ENCODE measurements at places on chromosomes 2 and 18.

DNA sequence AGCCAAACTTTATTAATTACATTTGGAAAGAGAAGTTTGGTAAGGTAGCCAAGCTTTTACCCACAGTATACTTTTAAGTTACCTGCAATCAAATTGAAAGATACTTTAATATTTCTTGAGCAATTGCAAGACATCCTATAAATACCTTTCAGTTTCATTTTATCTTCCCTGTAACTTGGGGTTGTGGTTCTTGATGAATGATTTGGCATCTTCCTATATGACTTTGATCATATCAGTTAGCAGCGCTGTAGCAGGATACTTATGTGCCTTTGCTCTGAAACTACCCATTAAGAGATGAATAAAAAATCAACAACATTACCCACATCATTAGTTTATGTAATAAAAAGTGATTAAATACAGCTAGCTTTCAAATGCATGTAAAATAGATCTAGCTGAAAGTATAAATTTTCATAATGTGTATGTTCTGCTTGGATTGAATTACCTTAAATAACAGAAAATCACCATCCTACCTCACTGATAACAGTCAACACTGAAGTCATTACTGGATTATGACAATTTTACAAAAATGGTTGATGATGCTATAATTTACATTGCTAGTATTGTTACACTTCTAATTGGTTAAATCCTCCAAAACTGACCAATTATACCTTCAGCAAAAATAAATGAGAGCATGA lies 50.4 kb downstream of the MMADHC start:
- DNase-seq: no peak

GRCh38 chr2:232438091-232438490 lies 17.9 kb upstream of the ALPI start:
- no peak for DNase-seq

DNA sequence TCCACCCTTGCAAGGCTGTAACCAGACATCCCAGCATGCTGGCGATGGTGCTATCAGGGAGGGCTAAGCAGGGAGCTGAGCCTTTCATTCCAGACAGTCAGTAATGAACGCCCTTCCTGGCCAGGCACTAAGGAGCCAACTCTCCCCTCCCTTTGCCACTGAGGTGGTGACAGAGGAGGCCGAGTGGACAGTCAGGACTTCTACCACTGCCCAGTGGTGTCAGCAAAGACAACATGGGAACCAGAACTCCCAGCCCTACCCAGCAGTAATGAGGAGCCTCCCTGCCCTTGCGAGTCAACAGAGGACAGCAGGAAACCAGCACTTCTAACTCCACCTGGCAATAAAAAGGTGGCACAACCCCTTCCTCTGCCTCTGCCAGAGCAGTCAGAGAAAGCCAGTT lies 68.6 kb downstream of the ZAP70 start:
- no peak for DNase-seq

GRCh38 chr18:56028514-56028913 lies 440.5 kb upstream of the TCF4 start:
- DNase-seq: no peak

GRCh38 chr18:40529478-40529877 lies 1425.6 kb upstream of the PIK3C3 start:
- no peak for DNase-seq

DNA sequence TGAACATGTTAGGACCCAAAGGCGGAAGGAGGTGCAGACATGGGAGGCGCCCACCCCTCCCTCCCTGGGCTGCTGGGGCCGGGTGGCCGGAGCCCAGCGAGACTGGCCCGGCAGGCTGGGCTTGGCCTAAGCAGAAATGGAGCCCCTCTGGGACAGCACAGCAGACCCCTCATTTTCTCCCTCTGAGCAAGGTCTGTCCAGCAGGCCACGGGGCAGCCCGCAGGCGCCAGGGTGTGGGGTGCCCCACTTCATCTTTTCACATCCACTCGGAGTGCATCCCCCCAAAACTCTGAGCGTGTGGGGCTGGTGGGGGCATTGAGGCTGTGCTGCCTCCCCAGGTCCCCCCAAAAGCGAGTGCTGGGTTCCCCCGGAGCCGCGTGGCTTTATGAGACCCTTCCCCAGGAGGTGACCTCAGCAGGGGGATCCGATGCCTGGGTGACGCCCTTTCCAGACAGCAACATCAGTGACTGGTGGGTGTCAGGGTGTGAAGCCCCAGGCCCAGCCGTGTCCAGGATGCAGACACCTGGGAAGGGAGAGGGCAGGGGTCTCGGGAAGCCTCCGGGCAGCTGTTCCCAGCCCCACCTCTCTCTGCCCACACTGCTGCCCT lies 36.7 kb upstream of the GPC1 start:
- no peak for DNase-seq

DNA sequence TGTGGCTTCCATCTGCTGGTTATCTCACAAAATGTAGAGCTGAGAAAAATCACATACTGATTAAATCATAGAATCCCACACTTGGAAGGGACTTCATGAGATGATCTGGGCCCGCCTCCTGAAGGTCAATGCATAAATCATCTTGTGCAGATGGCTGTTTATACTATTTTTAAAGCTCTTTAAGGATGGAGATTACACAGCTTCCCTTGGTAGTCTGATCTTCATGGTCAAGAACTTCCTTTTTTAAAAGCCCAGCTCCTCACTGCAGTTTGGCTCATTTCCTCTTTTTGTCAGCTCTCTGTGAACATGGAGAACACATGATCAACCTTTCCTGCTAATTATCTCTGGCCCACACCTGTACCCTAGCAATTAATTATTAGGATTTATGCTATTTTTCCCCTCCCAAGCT lies 25.9 kb downstream of the GCG start:
- DNase-seq: no peak

DNA sequence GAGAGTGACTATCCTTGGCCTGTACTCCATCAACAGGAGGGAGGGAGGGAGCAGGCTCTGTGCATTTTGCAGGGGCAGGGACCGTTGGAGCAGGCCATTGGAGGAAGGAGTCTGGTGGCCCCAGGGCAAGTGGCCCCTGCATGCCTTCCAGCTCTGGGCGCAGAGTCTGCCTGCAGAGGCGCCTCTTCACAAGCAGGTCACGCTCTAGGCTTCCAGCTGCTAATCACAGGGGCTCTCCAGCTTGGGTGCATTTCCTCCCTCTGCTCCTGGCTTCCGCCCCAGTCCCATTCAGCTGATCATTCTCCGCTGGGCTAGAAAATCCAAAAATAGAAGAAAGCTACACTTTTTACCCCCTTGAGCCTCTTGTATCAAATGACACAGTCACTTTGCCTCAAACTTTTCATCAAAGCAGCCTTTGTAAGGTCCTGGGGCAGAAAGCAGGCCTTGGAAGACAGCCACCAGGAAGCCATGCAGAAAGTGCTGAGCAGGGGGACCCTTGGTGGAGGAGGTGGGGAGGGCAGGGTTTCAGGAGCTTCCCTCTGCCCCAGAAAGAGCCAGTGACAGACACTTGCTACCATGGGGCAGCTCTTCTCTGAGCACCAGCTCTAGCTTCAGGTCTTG lies 11.3 kb downstream of the TMEM247 start:
- no peak for DNase-seq

GRCh38 chr2:132519566-132519965 lies 103.0 kb downstream of the GPR39 start:
- DNase-seq: no peak

- DNase-seq: no peak
These were observed 311.4 kb upstream of the NCKAP5 start for GRCh38 chr2:133879703-133880102.

DNA sequence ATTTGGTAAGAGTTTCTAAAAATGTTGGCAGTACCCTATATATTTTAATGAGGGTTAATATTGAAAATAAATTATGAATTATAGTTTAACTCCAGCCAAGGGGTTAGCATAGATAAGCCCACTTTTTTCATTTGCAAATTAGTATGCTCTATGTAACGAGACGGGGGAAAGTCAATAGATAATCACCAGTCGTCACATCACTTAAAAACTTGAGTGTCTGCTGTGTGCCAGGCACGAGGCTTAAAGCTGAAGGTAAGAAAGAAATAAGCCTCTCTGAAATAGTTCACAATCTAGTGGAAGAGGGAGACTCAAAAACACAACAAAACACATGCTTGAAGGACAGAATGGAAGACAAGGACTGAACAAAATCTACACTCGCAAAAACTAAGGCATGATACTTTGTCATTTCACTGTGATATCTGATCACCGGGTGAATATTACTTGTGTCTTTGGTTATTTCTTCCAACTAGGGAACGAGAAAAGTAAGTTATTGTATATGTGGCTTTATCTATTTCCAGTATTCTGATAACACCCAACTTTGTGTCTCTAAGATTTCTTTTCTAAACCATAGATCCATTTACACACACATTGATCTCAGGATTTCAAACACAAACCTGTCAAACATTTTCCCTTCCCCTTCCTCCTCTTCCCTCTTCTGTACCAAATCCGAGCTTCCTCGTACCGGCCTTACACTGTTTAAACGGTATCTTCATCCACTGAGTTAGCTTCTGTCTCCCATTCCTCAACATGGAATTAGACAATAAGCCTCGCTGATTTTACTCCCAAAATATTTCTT lies 199.1 kb downstream of the PIEZO2 start:
- no peak for DNase-seq

- DNase-seq: no peak
These were observed 671.1 kb downstream of the RNF144A start for GRCh38 chr2:7588295-7588694.

DNA sequence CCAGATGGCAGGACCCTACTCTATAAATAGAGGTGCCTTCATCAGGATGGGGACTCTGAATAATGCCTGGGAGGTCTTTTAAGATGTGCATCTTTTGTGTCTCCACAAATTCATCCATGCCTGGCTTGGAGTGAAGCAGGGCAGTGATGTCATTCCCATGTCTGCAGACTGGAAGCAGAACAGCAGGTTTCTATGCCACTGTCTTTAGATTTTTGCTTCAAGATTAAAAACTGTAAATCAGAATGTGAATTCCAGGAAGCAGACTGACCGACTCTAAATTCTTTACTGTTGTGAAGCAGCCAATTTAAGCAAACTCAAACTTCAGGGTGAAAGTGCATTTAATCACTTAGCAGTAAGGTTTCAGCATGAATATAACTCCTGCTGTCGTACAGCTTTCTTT lies 159.3 kb downstream of the SCG2 start:
- DNase-seq: no peak

DNA sequence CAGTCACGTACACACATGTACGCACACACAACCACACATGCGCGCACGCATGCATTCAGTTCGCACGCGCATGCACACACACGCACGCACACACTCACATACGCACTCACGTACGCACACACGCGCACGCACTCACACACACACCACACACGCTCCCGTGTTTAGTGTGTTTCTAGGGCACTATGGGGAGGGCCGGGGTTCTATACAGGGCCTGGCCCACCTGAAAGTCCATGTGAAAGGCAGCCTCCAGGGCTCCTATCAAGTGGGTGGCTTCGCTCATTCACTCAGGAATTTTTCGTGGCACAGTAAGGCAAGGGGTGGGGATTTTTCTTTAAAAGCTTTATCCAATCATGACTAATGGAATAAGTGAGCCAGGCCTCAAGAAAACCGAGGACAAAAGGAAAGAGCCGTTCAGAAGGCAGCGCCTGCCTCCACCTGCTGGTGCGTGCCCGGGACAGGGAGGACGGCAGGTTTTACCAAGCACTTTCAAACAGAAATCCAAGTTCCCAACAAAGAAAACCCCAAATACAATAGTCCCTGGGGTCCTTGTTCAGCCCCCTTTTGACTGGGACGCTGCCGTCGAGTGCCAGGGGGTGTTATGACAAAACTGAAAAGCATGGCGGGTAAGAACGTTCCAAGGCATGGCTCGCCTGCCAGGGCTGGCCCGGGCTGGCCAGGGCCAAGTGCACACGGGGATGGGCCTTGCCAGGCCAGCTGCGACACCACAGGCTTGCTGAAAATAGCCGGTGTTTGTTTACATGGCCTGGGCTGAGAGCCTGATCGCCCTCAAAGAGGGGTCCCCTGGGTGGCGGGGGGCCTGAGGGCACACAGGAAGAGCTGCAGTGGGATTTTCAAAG lies 110.0 kb downstream of the HDAC4 start:
- DNase-seq: no peak

DNA sequence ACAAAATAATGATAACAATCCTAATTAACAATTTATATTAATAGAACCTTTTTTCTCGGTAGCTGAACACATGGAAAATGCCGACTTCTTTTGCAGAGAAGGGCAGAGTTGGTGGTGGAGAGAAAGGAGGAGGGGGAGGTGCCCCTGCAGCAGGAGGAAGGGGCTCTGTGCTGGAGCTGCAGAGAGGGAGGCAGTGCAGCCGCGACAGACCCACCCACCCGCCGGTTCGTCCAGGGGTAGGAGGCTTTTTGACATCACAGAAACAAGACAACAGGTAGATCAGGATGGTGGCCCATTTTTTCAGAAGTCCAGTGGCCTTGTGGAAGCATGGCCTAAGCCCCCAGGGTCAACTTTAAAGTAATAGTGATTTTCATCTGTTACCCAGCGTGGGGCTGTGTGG lies 321.1 kb upstream of the SALL3 start:
- no peak for DNase-seq

- DNase-seq: no peak
These were observed 17.6 kb downstream of the RAMP1 start for GRCh38 chr2:237876951-237877491.

DNA sequence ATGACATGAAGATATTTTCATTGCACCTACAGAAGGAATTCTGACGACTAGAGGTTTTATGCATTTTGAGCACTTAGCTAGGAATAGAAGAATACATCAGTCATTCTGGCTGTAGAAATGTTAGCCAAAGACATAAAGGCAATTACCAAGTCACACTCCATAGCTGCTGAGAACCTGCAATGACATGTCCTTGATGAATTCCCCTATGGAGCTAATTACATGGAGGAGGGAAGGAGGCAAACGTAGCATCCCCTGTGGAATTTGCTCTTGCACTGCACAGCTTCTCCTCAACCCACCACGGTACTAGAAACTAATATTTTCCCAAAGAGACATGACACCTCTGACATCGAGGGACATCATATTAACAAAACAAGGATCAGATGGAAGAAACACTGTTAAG lies 174.0 kb upstream of the SESTD1 start:
- no peak for DNase-seq

DNA sequence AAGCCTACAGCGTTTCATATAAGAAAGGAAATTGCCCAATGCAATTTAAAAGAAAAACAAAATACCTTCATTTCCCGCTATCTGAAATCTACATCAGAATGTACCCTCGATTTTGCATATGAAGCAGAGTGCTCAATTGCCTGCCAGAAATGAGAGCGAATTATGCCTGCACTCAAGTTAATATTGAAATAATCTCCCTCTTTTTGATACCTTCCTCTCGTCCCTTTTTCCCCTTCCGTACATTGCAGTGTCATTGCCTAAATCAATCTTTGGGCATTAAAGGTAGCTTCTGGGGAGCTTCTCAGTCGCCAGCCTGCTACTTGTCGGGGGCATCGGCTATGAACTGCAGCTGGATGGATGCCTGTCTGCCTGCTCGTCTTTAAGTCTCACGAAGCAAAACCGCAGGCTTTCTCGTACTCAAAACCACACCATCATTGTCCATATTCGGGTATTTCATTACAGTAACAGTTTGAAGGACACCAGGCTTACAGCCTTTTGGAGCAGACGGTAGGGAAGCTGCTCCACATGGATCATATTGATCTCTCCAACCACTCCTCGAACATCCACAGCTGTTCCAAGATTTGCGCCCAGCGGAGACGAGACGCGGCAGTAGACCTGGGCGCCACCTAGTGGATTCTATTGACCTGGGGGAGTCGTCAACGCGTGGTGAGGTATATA lies 64.0 kb upstream of the HNRNPA3 start:
- peak; percentile 50 for DNase-seq

GRCh38 chr2:223486751-223487150 lies 115.4 kb downstream of the SCG2 start:
- DNase-seq: no peak
